ENCODE measurements at places on chromosomes 3 and 15. TPM values are rescaled to one million over a fixed set of nuclear protein-coding genes. Genes with fewer than 3 reads are reported as not detected.

DNA sequence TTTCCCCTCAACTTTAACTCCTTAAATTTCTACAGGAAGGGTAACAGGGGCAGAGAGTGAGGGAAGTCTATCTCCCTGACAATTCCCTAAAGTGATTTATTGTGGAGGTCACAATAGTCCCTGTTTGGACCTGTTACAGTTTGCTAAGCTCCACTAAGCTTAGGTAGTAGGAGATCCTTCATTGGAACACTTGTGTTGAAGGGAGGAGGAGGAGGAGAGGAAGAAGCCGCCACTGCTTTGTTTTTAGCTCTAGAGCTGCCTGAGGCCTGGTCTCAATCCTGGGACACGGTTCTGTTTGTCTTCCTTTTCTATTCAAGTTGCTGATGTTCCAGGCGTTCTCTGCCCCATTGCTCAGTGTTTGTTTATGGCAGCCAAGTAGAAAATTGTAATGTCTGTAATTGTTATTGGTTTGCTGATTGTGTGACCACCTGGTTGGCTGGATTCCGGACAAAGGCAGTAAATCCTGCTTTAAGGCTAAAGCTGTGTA, 48.4 kb downstream of the HES1 start:
- H3K4me1 ChIP-seq, result peaks cover 19% of the 10 kb centered on the region
- H3K4me3 ChIP-seq, result no peak overlapping the region
- peak overlapping the region; percentile 96 for H3K27ac ChIP-seq
- DNase-seq, result no peak
- no peaks in the 10 kb centered on the region for H3K36me3 ChIP-seq
- no peaks in the 10 kb centered on the region for H3K27me3 ChIP-seq

GOLGA6L10 gene
- total RNA-seq, result 5.1 TPM

GRCh38 chr3:157493627-157494550, 9.3 kb downstream of the VEPH1 start:
- no peak for DNase-seq
- no peaks in the 10 kb centered on the region for H3K36me3 ChIP-seq
- peak overlapping the region; percentile 73 for H3K27ac ChIP-seq
- H3K4me1 ChIP-seq, result peaks cover 45% of the 10 kb centered on the region
- H3K27me3 ChIP-seq, result no peaks in the 10 kb centered on the region
- no peak overlapping the region for H3K4me3 ChIP-seq

GRCh38 chr3:42652251-42652610, 1.3 kb upstream of the ZBTB47 start:
- peak overlapping the region; percentile 12 for H3K27ac ChIP-seq
- no peak for DNase-seq
- H3K27me3 ChIP-seq, result no peaks in the 10 kb centered on the region

DNA sequence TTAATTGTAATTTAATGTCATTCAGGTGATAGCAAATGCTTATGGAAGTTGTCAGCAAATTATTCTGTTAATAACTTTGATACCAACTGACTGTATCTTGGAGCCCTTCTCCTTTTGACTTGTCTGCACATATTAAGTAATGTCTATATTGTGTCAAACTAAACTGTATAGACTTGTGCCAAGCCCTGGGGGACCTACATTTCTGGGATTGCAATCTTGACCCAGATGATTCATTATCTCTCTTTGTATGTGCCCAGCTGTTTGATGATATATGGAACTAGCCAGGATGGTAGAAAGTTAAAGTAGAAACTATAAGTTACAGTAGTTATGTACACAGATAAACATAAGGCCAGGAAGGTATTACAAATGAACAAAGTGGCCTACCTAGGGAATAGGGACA, 402.8 kb upstream of the RARB start:
- H3K36me3 ChIP-seq, result no peaks in the 10 kb centered on the region
- H3K4me3 ChIP-seq, result no peak overlapping the region
- DNase-seq, result no peak
- no peak overlapping the region for H3K27ac ChIP-seq

BFSP2 gene
- not detected for total RNA-seq

Measured in WTC11 (cell line).